Activated effector memory CD4-positive, alpha-beta T cell treated with Interleukin-2 at 50 U/mL for 16 hours (primary cell): ENCODE measurements at places on chromosomes 12 and 14.

DNA sequence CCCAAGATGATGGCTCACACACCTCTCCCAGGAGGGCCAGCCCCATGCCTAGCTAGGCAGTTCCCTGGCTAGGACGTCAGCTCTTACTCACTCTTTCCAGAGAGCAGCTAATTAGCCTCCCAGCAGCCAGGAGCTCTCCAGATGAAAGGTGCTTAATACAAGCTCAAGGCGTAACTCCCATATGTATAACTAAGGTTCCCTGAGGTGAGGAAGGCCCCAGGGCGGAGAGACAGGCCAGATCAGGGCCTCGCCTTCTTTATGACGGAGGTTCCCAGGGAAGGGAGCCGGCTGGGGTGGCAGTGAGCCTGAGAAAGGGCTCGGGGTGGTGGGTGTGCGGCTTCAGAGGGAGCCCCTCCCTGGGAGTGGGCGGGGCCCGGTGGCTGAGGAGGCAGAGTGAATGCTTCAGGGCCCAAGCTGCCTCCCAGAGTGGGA is 26.4 kb upstream of the ZFP36L1 start:
- DNase-seq: no peak

- no peak for DNase-seq
These were observed 11.2 kb upstream of the CDC42BPB start for GRCh38 chr14:103068351-103069073.

- no peak for DNase-seq
These were observed 5.4 kb downstream of the C1QL4 start for GRCh38 chr12:49331380-49332222.

- no peak for DNase-seq
These were observed 36.3 kb upstream of the PPM1A start for GRCh38 chr14:60212503-60213371.

GRCh38 chr14:70926235-70926830 is 19.1 kb downstream of the PCNX1 start:
- no peak for DNase-seq

DNA sequence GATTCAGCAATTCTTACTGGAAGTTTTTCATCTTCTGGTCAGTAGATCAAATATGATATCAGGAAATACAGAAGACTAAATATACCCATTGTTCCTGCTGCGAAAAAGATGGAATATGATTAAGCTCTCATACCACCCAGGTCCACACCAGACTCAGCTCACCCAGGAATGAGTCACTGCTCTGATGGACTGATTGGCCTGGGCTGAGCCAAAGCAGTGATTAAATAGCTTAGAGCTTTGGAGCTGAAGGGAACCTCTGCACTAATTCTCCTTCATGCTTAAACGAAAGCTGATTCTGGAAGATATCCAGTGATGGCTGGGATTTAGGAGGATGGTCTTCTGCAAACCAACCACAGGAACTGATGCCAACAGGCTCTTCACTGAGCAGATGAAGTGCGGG is 62.0 kb upstream of the SYT1 start:
- DNase-seq: no peak

DNA sequence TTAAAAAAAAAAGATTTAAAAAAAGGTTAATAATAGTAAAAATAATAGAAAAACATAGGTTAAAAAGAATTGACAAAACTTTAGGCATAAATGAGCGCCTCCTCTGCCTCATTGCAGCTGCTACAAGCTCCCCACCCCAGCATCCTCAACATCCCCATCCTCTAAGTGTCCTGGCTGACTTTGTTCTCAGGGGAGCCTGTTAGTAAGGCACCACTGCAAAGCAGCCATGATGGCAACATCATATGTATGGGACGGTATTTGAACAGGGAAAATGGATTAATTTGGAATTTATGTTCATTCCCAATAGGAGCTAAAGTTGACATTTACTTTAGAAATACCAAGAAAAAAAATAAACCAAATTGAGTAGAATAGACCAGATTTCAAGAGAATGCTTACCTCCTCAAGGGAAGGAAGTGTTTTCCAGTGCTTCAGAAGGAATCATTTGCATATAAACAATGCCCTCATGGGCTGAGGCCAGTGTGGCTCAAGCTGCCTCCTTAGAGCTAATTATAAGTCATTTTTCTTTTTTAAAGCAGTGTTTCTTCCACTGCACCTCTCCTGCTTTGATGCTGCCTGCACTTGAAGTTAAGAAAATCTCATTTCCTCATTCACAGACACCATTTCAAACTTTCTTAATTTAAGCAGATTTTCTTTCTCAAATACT is 59.6 kb downstream of the DACT1 start:
- DNase-seq: no peak

DNA sequence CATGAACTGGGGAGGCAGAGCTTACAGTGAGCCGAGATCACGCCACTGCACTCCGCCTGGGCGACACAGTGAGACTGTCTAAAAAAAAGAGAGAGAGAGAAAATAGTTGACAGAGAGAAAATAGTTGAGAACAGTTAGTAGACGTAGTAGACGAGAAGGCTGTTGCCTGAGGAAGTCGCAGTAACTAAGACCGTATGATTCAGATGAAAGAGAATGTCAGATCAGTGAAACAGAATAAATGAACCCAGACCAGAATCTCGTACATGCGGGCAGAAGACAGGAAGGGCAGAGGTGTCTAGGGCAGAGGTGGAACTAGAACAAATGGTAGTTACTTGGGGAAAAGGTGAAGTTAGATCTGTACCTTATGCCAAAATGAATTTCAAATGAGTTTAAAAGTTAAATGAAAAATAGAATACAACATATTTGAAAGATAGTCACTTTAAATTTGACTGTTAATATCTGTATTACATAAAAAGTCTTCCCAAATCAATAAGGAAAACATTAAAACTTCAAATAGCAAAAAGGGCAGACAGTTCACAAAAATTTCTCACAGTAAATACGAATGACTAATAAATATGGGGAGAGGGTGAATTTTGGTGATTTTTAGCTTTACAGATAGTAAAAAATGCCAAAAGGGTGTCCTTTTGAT is 17.7 kb downstream of the MDM2 start:
- no peak for DNase-seq

DNA sequence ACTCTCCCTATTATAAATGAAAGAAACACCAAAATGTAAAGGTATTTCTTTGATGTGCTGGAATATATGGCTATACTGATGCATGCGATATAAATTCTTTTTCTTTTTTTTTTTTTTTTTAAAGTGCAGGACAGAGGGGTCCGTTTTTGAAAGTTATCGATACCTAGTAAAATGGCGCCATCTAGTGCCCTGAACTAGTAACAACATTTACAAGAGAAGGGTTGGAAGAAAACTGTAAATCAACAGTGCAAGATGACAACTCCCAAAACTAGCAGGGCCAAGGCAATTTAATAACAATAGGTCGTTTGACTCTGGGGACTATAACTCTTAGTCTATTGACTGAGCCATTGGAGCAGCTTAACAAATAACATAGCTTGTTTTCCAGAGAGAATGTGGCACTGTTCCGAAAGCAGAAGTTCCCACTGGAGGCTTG is 137.7 kb downstream of the SPTSSA start:
- DNase-seq: no peak

DNA sequence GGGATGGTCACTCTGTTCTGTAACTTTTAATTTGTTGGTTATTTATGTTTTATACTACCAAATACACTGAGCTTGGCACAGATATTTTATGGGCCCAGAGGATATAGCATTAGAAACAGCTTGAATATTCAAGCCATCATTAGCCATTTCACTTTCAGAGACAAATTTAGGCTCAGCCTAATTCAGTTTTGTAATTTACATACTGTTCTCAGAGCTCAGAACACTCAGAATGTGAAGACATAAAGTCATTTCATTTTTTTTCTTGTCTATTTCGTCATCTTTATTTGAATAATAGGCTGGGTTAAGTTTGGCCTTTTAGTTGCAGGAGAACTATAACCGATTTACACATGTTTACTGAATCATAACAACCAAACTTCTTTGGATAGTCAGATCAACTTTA is 361.7 kb downstream of the SNAPC1 start:
- DNase-seq: no peak

GRCh38 chr14:94009767-94010166 is 12.7 kb downstream of the CCDC197 start:
- DNase-seq: no peak

GRCh38 chr12:128853600-128854197 is 421 bp downstream of the GLT1D1 start:
- DNase-seq: no peak

DNA sequence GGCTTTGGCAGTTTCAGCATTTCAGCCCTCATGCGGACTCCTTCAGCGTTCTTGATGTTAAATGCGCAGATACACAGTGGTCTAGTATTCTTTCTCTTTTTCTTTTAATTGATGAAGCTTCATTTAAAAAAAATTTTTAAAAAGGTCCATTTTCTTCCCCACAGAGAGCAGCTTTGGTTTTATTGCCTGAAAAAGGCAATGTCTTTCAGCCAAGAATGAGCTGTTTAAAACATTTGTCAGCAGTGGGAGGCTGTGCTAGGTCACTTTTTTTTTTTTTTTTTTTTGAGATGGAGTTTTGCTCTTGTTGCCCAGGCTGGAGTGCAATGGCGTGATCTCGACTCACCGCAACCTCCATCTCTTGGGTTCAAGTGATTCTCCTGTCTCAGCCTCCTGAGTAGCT is 13.5 kb downstream of the KMT5A start:
- DNase-seq: no peak

DNA sequence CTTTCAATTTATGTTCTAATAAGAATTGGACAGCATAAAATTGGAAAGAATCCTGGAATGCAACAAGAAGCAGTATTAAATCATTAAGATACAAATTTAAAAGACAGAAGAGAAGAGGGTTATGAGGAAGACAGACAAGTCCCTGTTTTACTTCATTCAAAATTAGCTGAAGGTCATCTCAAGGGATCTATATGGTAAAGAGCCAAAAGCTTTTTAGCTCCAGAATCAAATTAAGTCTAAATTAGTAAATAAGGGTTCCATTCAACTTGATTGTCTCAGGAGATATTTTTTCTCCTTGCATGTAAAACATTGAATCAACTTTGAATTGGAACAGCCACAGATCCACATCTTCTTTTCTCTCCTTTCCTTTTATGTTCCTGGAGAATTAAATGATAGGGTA is 7.6 kb downstream of the CCDC196 start:
- DNase-seq: no peak

DNA sequence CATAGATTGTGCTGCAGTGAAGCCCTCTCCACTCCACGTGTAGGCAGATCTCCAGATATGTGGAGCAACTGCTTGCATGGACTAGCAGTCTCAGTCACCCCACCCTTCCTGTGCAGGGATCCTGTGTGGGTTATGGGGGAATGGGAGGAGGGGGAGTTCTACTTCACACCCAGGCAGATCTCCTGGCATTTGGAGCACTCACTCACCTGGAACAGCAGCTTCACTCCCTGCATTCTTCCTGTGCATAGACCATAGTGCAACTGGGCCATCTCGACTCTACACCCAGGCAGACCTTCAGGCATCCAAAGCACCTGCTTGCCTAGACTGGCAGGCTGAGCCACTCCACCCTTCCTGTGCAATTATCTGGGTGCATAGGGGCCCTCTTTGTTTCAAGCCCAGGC is 96.0 kb upstream of the PCED1B start:
- DNase-seq: no peak

DNA sequence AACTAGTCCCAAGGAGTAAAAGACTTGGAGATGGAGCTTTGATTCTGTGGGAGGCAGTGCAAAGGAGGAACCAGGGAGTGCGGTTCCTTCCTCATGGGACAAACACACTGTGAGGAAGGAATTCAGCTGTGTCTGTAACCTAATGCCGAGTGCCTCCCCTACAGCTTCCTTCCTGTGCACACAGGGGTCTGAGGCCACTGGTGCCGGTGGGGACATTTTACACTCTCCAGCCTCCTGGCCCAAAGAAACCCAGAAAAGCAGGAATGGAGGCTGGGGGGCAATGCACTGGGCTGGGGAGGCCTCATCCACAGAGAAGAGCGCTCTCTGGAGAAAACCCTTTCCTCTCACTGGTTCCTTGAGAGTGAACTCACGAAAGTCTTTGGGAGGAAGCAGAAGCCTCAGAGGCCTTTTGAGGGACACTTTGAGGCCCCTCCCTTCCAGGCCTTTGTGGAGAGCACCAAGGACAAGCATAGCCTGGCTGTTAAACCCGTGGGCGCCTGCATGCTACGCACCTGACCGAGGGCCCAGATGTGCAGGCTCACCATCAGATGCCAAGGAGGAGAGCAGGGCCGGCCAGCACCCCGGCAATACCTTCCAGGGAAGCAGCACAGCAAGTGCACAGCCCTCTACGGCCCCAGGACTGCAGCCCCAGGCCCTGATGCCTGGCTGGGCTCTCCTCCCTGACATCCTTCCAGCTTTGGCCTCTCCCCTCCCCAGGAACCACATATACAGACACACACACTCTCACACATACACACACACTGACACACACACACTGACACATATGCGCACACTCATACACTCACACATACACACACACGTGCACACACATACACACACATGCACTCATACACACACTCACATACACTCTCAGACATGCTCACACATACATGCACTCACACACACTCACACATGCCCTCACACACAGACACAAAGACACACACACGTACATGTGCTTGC is 52.0 kb downstream of the NFKBIA start:
- DNase-seq: no peak

DNA sequence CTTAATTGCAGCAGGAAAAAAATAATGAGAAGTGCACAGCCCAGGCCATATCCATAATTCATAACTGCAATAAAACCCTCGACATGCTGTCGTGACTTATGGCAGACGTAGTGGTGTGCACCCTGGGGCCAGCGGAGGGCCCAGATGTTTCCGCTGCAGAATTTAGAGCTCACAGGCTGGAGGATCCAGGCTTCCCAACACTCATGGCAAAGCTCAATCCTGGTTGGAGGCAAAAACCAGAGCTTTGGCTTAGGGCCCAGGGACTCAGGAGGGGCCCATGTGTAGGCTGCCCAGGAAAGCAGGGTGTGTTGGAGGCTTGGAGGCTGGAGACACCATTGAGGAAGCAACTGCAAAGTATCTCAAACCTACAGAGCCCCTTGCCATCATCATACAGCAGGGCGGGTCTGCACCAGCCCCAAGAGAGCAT is 68.7 kb downstream of the SERPINA3 start:
- no peak for DNase-seq

DNA sequence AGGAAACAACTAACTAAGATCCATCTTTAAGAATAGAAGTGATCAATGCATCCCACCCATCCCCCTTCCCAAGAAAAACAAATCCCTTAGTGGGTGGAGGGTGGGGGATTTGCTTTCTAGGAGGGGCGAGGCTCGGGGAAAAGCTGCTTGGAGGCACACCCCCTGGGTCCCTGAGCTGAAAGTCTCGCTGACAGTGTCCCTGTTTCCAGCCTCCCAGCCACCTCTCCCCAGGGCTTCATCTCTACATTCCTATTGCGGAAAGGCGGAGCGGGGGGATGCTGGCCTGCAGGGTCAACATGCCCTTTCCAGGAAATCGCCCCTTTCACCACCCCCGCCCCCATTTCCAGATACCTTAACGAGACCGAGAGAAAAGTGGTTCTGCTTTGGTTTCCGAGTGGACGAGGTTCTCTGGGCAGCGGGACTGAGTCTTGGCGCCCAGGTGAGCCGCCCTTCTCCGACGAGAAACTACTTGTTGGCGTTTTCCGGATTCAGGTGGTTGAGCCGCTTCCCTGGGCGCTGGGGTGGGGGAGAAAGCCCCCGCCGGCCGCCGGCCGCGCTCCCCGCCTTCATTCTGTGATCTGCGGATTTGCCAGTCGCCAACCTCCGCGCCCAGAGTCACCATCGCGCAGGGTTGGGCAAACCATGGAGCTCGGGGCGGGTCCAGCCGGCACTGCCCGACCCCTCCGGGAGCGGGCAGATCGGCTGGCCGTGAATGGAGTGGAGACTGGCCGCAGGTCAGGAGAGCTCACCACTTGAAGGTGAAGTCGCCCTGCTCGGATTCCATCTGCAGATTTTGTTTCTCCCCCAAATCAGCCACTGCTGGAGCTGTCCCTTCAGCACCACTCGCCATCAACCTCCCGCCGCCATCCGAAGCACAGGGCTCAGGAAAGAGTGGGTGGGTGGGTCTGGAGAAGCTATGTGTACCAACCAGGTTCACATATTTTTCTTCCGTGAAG is 505 bp downstream of the KCNC2 start:
- no peak for DNase-seq
